NCI-H526 (cell line): ENCODE measurements at places on chromosomes 4 and X.

DNA sequence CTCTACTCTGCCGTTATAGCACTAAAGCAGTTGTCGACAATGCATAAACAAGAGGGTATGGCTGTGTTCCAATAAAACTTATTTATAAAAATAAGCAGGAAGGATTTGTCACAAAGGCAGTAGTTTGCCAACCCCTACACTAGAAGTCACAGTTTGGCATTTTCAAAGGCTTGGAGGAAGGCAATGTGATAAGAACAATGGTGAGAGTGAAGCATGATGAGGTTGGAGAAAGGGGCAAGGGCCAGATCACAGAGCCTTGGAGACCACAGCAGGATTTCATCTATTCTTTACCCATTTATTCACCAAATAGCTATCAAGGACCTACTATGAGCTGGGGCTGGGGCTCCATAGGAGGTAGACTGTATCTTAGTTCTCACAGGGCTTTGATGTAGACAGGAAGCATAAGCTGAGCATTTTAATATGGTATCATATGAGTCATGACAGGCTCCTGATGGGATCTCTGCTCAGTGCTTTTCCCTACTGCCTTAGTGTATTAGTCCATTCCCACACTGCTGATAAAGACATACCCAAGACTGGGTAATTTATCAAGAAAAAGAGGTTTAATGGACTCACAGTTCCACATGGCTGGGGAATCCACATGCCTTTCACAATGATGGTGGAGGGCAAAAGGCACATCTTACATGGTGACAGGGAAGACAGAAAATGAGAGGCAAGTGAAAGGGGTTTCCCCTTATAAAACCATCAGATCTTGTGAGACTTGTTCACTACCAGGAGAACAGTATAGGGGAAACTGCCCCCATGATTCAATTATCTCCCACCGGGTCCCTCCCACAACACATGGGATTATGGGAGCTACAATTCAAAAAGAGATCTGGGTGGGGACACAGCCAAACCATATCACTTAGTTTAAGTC, 58.9 kb downstream of the PPM1K start:
- no peak for DNase-seq

GRCh38 chr4:76277667-76278066, 26.1 kb downstream of the FAM47E start:
- no peak for DNase-seq

DNA sequence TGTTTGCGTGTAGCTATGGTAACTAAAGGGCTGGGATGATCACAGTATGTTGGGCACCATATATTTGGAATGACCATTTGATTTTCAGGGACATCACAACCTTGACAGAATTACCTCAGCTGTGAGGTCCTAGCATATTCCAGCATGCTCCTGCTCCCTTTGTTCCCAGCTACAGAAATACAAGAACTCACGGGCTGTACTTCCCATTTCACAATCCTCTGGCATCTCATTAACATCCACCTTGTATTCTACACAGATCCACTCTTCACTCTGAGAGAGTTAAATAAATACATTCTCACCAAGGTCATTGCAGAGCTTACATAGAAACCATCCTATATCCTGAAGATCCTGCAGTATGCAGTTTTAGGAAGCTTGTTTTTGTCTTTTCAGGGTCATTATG, 169.7 kb downstream of the FRMPD4 start:
- DNase-seq, result no peak

DNA sequence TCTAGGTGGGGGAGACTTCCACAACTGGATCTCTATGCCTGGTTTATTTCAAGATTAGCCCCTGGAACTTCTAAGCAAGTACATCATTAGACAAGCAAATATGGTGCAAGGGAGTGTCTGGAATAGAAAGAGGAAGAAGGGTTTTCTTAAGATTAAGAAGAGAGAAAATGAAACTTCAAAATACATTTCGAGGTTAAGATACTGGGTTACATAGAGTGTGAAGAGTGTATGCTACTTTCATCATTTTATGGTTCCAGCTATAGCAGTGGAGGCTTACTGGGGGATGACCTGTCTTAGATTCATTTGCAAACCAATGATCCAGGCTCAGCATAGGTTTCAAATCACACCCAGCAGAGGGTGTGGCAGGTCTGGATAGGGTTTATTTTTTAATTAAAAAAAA, 144.4 kb upstream of the GATB start:
- no peak for DNase-seq

DNA sequence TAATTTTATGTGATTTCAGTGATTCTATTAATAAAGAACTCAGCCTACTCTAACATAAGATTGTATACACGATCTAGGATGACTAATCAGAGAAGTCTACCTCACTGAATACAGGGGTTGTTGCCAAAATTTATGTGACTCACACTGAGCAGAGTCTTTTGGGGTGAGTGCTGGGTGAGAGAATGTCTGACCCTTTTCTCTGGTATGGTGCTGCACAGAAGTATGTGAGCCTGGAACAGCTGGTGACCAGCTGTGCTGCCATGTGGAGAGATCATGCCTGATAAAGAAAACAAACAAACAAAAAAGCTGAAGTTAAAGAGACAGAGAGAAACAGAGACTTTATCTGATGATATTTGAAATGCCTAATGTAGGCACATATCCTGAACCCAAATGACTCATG, 618.1 kb upstream of the GRIA3 start:
- DNase-seq, result no peak

- no peak for DNase-seq
These were observed 178.5 kb downstream of the SH2D1A start for GRCh38 chrX:124524852-124525251.

GRCh38 chr4:123593655-123594054, 197.1 kb downstream of the SPRY1 start:
- no peak for DNase-seq
